Cerebellum (tissue), 4 donors: ENCODE measurements at places on chromosomes 6 and 20. TPM values are rescaled to one million over a fixed set of nuclear protein-coding genes. Genes with fewer than 3 reads are reported as not detected.

GRCh38 chr6:121901432-121901831 lies 466.0 kb downstream of the GJA1 start:
- no peak for DNase-seq

DNA sequence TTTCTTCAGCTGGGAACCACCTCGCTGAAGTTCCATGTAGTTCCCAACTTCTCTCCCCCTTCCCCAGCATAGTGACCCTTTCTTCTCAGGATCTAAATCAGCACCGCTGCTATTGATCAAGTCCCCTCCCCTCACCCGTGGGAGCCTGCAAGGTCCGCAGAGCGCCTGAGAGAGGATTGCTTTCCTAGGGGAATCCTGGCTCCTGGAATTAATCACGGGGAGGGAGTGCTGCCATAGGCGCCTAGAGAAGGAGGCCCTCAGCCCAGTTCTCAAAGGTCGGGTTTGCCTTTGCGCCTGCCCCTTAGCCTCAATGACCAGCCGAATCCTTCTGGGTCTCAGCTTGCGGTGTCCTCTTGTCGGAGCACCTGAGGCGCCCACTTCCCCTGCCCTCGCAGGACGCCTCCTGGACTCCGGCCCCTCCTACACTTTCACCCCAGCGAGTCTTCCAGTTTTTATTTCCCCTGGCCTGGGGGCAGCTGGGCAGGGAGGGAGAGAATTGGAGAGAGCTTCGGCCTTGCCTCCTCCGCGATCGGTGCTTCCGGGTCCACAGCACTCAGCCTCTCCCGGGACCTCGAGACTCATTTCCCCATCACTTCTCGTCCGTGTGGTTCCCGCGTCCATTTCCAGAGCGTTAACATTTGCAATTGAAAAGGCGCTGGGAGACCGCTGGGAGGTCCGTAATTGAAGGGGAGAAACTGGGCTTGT lies 3.1 kb upstream of the NKX2-2 start:
- DNase-seq, result no peak

ELOVL4 gene
- total RNA-seq, result 29.2 TPM

GRCh38 chr6:132161283-132161682 lies 210.1 kb upstream of the CCN2 start:
- DNase-seq, result no peak

NDUFAF5 gene
- 39.2 TPM for total RNA-seq

- no peak for DNase-seq
These were observed 19.2 kb upstream of the SCP2D1 start for GRCh38 chr20:18794428-18794787.

NOX3 gene
- not detected for total RNA-seq

DNA sequence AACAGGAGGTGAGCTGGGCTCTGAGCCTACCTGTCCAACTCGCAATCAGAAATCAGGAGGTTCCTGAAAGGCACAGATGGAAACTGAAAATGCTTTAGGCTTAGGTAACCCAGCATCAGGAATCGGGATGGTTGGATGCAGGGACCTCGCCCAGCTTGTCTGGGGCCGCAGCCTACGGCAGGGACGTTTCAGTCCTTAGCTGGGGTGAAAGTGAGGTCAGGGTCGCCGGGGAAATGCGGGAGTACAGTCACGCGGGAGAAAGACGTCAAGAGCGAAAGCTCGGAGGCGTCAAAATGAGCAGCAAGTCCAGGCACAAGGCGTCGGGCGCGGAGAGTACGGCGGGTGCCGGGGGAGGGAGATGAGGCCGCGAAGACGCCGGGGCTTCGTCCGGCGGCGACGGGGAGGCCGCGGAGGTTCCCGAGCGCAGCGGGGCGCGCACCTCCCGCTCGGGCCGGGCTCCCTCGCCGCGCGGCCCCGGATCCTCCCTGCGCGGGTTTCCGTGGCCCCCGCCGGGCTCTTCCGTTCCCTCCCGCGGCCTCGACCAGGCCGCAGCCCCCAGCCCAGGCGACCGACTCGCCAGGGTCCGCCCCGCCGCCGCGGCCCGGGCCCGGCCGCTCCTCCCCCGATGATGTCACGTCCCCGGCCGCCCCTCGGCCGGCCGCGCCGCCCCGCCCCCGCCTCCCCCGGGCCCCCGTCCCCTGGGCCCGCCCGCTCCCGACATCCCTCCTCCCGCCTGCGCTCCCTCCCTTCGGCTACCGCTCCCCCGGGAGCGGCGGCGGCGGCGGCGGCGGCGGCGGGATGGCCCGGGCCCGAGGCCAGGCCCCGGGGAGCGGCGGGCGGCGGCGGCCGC lies at the start of gene EBF4:
EBF4 (plus strand) TSS at position 745 of the 850 bp plus-strand sequence. CDS start 866 bp downstream, outside the sequence.
- DNase-seq, result peak; percentile 47

- DNase-seq, result no peak
These were observed 126.7 kb downstream of the DST start for GRCh38 chr6:56516003-56516402.

TNFRSF21 gene
- 31.3 TPM for total RNA-seq

GRCh38 chr20:50111120-50111828 lies 1.7 kb downstream of the UBE2V1 start:
- no peak for DNase-seq

FLRT3 gene
- 40.5 TPM for total RNA-seq

GRCh38 chr6:142187209-142187608 lies 40.1 kb downstream of the VTA1 start:
- no peak for DNase-seq

- no peak for DNase-seq
These were observed 34.0 kb upstream of the INSM1 start for GRCh38 chr20:20333866-20334265.

RIPPLY2 gene
- total RNA-seq, result 8.0 TPM

- DNase-seq, result no peak
These were observed 139.7 kb downstream of the SOBP start for GRCh38 chr6:107629548-107630129.

DNA sequence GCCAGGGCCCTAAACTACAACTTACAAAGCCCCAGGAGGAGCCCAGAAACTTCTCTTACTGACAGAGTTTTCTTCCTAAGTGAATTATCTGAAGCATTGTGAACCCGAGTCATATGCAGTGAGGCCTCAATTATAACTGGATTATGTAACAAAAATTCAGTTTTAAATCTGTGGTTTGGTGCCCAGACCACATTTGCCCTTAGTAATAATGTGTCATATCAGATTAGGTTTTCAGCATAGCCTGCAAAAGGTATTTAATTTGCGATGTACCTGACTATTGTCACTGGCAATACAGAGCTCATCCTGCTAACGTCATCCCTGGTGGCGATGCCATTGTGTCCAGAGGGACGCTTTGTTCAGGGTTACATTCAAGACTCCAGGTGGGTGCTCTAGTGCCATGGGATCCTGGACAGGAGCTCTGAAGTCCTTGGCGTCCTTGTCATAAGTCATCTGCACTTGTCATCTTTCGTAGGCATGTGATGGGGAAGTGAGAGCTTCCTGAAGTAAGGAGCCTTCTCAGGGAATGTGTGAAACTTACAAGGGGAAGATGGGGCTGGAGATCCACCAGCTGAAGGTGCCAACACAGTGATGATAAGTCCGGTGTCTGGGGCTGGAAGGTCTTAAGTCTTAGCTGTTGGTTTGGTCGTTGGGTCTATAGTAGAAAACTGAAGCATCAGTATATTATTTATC lies 65.1 kb downstream of the HIVEP1 start:
- no peak for DNase-seq

DNA sequence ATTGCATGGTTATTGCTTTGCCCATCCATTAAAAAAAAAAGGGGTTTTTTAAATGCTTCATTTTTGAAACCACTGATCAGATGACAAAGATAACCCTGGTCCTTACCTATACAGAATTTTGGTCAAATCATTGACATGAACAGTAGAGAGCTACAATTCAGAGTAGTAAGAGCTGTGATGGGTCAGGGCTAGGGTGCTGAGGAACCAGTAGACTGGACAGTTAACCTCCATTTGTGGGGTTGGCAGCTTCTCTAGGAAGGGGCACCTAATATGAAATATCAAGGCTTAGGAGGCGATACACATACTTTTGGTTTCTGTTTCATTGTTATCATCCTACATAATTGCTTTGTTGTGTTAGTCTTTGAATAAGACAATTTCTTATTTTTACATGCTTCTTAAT lies 55.1 kb downstream of the ORC3 start:
- no peak for DNase-seq

ELMO2 gene
- total RNA-seq, result 57.5 TPM

OR2J3 gene
- total RNA-seq, result not detected

NKX2-4 gene
- total RNA-seq, result not detected

DNA sequence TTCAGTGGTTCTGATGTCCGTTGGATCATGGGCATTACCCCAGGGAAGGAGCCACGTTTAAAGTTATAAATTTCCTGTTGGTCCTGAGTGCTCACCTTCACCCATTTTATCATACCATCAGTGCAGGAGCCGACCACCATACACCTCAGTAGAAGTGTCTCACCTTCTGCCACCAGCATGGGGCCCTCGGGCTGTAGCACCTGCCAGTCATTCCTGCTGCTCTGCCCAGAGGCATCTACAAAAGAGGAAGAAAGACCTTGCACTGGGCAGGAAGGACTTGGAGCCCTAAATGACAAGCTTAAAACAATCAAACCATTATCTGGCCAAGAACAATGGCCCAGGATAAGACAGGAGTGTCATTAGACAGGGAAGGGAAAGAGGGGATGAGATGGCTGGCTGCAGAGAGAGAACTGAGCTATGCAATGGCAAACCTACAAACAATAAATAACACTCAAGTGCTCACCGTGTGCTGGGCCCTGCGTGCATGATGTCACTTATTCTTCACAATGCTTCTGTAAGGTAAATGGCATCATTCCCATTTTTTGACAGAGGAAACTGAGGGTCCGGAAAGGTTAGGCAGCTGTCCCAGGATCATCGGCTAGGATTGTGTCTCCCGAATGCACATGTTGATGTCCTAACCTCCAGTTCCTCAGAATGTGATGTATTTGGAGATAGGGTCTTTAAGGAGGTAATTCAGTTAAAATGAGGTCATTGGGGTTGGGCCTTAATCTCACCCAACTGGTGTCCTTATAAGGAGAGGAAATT lies 11.2 kb downstream of the SIRPB2 start:
- no peak for DNase-seq

DNA sequence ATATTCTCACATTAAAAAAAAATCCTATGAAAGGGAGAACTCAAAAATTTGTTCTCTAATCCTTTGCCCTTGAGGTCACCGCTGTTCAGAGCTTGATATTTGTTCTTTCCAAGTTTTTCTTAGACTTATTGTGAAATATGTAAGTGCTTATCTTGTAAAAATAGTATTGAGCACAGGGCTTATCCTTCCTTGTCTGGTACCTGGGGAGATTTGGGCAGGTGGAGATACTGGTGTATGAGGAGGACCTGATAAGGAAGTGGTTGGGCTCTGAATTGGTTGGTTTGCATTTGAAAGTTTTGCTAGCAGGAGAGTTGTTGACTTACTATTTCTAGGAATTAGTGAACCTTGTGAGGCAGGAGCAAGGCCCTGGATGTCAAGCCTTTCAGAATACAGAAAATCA lies 28.9 kb upstream of the ANKEF1 start:
- no peak for DNase-seq

GRCh38 chr6:126764671-126765070 lies 353.8 kb upstream of the RSPO3 start:
- no peak for DNase-seq

HMGN3 gene
- total RNA-seq, result 37.5 TPM

TOMM6 gene
- total RNA-seq, result 24.0 TPM

DNA sequence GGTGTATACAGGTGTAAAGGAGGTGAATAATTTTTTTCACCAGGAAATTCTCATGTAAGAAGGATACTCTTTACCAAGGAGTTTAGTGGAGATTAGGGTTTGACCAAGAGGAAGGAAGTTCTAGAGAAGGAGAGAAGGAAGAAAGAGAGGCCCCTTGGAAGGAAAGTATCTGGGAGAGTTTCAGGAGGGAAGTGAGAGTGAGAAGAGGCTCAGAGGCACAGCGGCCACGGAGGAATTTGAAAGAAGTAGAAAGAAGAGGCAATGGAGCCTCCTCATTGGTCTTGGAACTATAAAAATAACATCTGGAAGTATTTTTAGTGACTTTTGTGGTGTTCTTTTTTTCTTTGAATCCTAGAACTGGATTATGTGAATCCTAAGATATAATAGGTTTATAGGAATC lies 50.8 kb upstream of the MCUR1 start:
- DNase-seq, result no peak

DNA sequence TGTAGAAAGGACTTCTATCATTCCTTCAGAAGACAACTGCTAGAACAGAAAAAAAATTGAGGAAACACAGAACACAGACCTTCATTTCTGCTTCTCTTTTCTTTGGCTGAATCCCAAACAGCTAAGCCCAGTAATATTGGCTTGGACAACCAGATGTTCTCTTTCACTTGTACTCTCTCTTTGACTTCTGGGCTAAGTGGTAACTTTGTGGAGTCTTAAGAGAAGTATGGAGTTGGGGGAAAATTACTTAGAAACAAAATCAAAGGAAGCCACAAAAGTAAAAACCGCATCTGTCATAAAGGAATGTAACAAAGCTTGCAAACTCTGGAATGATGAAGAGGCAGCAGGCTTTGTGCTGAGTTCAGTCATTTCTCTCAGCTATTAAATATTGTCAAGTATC lies 587.5 kb downstream of the CBLN4 start:
- no peak for DNase-seq

IL20RA gene
- 0.36 TPM for total RNA-seq

DNA sequence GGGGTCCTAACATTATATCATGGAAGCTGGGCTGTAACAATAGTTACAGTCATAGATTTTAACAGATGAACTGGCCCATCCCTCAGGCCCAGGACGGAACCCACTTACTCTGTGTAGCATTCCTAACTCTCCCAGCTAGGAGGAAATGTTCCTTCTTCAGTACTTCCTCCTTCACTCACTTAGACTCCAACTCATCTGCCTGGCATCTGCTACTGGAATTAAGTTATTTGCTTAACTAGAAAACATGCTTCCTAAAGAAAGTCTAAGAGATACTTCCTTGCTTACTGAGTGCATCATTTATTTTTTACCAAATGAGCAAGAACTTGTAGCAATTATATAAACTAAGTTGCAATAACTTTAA lies 20.5 kb downstream of the GCLC start:
- no peak for DNase-seq

C20orf144 gene
- not detected for total RNA-seq

- DNase-seq, result peak; percentile 59
These were observed 34.6 kb downstream of the FBXO5 start for GRCh38 chr6:152948150-152948768.

DNA sequence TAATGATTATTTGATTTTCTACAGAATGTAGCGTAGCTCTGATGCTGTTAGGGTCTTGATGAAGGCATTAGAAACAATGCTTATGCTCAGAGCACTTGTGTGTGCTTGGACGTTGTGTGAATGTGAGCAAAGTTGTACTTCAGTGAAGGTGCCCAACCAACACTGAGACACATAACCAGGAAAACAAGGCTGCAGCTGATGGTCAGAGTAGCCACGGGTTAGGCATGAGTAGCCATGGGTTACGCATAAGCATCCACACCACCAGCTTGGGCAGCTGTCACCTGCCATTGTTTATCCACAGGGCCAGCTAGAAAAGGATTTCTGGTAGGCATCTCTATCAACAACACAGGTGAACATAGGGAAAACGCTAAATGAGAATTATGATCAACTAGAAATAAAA lies 326.6 kb downstream of the NRN1 start:
- no peak for DNase-seq

DNA sequence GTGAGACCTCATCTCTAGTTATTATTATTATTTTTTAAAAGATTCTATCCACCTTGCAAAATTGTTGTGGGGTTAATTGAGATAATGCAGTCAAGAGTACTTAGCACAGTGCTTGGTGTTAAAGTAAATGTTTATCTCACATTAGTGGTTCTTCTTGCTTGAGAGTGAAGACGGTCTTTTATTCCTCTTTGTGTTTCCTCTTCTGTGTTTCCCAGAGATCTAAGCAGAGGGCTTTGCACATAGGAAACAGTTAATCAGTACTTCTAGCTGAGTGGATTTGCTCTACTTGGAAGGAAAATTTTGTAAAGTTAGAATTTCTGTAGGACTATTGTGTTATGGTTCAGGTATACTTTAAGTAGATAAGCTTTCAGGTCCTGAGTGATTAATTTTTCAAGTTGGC lies 3.5 kb downstream of the ARMC2 start:
- no peak for DNase-seq

PRPH2 gene
- 5.4 TPM for total RNA-seq

HLA-G gene
- total RNA-seq, result not detected
